Caki2 (cell line): ENCODE measurements at places on chromosomes 13 and 19.

DNA sequence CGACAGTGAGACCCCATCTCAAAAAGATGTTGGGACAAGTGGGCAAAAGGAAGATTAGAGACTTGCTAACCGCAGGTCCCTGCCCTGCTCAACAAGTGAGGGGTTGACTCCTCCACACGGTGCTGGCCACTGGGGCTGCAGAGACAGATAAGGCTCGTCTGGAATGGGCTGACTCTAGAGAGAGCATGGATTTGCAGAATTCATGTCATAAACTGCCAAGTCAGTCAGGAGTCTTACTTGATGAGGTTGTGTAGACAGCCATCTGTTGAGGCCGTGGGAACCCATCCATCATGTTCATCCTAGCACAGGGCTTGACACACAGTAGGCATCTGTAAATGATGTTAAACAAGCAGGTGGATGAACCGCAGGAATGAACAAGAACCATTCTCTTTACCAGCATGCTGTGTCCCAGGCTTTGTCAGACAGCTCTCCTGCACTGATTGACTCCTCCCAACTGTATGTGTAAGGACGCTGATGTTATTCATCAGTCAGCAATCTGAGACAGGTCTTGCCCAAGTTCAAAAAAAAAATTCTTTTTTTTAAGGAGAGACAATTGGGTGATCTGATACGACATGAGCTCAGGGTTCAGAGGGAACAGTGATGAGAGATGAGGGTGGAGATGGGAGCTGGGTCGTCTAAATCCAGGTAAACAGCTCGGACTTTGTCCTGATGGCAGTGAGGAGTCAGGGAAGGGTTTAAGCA lies 8.8 kb downstream of the PAF1 start:
- no peak for DNase-seq

GRCh38 chr13:42821437-42821836 lies 40.1 kb downstream of the FAM216B start:
- DNase-seq = no peak

DNA sequence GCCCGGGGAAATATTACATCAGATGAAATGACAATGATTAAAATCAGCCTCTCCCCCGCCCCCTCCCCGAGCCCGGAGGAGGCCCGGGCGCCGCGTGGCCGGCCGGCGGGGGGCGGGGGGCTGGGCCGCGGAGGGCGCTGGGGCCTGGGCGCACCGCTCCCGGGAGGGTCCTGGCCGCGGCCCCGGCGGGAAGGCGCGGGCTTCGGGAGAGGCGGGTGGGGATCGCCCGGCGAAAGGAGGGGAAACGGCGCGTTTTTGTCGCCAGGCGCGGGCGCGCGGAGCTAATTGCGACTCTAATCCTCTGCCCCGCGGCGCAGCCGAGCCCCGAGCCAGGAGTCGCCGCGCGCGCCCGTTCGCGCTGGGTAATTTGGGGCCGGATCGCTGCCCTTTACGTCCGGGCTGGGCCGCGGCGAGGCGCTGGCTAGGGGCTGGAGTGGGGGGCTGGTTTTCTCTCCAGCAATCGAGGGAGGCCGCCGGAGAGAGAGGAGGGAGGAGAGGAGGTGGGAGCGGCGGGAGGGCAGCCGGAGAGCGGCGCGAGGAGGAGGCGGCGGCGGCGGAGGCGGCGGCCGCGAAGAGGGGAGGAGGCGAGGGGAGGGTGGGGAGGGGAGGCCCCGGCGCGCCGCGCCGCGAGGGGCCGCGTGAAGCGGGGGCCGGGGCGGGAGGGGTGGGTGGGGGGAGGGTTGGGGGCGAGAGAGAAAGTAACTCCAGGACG lies at the start of gene KCTD15:
TSS of gene KCTD15 (plus strand) at position 707 of the 712 bp plus-strand sequence. CDS start 3,585 bp downstream, outside the sequence.
- peak; percentile 70 for DNase-seq

DNA sequence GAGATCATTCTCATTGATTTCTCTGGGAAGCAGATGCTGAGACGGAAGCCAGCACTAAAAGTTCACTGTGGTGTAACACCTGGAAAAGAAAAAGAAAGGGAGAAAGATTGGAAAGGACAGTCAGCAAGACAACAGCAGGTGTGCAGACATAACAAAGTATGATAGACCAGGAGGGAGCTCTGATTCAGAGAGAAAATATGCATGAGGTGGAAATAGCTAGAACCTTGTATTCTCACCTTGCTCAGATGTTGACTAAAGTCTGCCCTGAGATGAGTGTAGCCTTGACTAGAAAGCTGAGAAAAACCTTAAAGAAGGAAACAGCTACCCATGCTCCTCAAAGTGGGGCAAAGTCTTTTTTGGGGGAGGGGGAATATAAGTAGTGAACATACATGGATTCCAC lies 1711.8 kb downstream of the EFNB2 start:
- no peak for DNase-seq

DNA sequence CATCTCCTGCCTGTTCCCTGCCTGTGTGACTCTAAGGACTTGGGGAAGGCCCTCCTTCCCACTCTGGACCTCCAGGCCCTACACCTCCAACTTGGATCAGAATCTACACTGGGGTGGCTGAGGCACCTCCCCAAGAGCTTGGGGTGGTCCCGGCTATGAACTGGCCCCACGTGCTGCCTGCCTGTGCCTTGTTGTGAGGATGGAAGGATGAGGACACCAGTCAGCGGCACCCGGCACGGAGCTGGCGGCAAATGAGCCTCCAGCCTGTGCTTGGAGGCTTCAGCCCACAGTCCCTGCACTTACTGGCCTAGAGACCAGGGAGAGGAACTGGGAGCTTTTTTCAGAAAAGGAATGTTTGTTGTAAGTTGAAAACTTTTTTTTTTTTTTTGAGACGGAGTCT lies 8.5 kb downstream of the AKAP8 start:
- no peak for DNase-seq

DNA sequence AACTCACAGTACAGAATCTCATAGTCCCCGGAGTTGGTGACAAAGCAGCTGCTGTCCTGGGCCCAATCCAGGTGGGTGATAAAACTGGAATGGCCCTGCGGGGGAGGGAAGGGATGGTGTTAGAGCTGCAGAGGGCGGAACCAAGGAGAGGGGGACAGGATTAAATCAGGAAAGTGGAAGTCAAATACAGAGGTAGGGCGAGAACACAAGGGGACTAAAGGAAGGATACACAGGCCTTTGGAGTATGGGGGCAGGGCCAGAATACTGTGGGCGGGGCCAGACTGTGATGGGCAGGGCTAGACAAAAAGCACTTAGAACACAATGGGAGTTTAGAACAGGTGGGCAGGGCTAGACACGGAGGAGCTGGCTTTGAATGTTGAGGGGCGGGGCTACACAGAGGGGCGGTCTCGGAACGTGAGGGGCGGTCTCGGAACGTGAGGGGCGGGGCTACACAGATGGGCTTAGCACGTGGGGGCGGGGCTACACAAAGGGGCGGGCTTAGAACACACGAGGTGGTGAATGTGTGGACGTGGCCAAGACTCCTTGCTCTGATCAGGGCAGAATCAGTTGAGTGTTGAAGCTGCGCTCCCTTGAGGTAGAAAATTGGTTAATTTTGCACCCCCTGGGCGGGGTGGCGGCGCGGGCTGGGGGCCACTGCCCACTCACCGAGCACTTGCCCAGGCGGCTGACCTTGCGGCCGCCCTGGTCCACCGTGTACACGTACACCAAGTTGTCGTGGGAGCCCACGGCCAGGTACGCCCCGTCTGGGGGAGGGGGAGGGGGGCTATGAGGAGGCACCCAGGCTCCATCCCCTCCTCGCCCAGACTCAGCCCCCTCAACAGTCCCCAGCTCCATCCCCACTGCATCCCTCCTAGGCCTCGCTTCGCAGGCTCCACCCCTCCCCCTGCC lies 14.0 kb upstream of the GPR4 start:
- peak; percentile 92 for DNase-seq

DNA sequence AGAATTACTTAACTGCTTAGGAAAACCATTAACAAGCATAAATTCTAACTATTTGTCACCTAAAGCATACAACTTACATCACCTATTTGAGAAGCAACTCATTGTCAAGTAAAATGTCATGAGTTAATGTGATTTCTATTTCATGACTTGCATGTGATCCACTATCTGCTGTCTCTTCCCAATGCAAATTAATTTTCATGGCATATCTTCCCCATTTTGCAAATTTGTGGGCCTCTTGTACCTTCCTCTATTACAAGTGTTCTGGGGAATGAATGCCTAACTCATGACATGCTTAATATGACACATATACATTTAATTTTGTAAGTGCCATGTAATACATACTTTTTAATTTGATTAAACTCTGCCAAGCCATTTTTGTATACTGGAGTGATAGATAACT lies 81.1 kb upstream of the EDNRB start:
- DNase-seq = no peak

DNA sequence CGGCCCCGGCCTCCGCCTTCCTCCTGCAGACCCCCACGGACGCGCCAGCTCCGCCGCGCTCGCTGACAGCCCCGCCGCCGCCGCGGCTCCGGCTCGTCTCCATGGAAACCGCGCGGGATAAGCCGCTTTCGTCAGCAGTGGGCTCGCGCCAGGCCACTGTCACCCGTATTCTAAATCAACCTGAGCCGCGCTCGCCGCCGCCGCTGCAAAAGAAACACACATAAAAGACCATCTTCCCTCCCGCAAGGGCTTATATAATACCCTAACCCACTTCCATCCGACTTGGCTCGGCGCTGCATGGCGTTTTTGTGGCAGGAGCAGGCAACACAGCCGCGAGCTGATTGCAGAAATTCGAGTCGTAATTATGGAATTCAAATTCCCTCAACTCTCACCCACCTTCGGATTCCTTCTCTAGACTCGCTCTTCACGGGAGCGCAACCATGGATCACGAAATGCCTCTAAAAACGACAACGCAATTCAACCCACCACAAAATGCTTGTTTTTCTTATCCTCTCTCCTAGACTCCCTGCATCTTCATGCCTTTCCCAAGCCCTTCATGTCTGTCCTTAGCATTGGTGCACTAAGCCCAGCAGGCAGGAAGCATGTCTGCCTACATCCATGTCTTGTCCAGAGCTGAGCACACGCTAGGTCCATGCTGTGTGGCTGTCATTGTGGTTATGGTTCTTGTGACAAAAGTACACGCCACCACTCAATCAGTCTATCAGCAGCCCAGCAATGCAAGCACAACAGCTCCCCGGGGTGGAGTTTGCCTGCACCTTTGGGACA lies at the start of gene AMER2:
TSS of gene AMER2 (minus strand) at position 772 of the 786 bp plus-strand sequence. CDS start at position 103, 669 bp downstream.
- no peak for DNase-seq

DNA sequence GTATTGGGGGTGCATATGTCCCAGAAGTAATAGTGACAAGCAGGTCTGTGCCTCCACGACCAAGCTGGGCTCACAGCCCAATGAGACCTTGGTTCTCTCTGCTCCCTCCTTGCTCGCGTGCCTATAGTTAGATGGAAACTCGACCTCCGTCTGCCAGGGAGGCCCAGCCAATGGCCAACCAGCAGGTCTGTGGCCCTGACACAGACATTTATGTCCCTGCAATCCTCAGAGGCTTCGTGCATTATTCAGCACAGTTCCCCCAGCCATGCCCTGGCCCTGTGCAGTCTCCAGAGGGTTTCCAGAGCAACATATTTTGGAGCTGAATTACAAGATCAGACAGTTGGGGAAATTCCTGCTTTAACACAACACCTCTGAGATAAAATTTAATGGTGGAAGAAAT lies 105.1 kb downstream of the UQCRFS1 start:
- DNase-seq = no peak

DNA sequence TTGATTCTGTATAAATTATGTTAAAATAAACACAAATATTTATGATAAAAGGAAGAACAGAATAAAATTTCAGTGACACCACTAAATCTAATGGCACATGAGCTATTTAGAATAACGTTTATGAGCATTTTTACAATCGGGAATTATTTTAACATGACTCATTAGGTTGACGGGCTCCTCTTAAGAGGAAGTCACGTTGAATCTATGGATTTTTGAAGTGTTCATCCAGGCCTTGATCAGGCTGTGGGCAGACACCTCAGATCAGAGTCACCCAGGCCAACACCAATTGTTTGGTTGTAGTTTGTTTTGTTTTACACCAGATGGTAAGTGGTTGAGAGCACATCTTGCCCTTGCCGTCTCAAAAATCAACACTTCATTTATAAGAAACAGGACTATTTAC lies 257.8 kb downstream of the FOXO1 start:
- no peak for DNase-seq

GRCh38 chr19:54127688-54128440 lies 9.7 kb upstream of the CNOT3 start:
- no peak for DNase-seq
